ENCODE measurements at places on chromosomes 7 and 10. TPM values are rescaled to one million over a fixed set of nuclear protein-coding genes. Genes with fewer than 3 reads are reported as not detected.

AOC1 gene
- not detected for total RNA-seq

PCLO gene
- total RNA-seq, result not detected

LAMB1 gene
- not detected for total RNA-seq

DDX56 gene
- total RNA-seq, result 59.6 TPM

TFPI2 gene
- total RNA-seq, result not detected

GRCh38 chr10:59085711-59086502 is 90.5 kb upstream of the PHYHIPL start:
- H3K4me1 ChIP-seq, result no peaks in the 10 kb centered on the region
- no peaks in the 10 kb centered on the region for H3K36me3 ChIP-seq
- no peaks in the 10 kb centered on the region for H3K27me3 ChIP-seq
- DNase-seq, result no peak
- no peak overlapping the region for H3K27ac ChIP-seq

GRCh38 chr10:43110338-43111071 is 27.7 kb upstream of the CSGALNACT2 start:
- DNase-seq, result no peak
- H3K4me1 ChIP-seq, result peaks cover 29% of the 10 kb centered on the region
- no peak overlapping the region for H3K27ac ChIP-seq
- H3K4me3 ChIP-seq, result no peak overlapping the region
- H3K27me3 ChIP-seq, result no peaks in the 10 kb centered on the region
- no peaks in the 10 kb centered on the region for H3K36me3 ChIP-seq

GRCh38 chr10:95214369-95214768 is 20.3 kb downstream of the ACSM6 start:
- no peak overlapping the region for H3K27ac ChIP-seq
- H3K27me3 ChIP-seq, result peaks cover 19% of the 10 kb centered on the region
- H3K4me3 ChIP-seq, result no peak overlapping the region
- DNase-seq, result no peak
- H3K36me3 ChIP-seq, result no peaks in the 10 kb centered on the region

DNA sequence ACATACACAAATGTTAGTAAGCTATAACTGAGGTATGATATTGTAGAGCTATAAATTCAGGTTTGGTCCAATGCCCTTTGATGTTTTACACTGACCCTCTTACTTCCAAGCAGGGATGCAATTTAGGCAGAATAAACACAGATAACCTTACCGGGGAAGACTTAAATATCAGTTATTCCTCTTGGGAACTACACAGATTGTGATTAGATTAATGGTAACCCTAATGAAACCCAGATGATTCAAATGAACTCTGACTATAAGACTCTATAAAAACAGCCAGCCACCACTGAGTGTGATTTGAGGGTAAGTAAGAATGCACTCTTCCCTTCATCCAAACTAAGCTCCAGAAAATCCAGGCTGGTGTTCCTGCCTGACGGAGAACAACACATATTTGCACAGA is 891.1 kb downstream of the NXPH1 start:
- no peaks in the 10 kb centered on the region for H3K27me3 ChIP-seq
- no peak overlapping the region for H3K27ac ChIP-seq
- H3K4me1 ChIP-seq, result no peaks in the 10 kb centered on the region
- H3K4me3 ChIP-seq, result no peak overlapping the region
- no peak for DNase-seq

- no peak for DNase-seq
- H3K27me3 ChIP-seq, result no peaks in the 10 kb centered on the region
These were observed 60.7 kb downstream of the CNTNAP2 start for GRCh38 chr7:146177301-146177700.

DNA sequence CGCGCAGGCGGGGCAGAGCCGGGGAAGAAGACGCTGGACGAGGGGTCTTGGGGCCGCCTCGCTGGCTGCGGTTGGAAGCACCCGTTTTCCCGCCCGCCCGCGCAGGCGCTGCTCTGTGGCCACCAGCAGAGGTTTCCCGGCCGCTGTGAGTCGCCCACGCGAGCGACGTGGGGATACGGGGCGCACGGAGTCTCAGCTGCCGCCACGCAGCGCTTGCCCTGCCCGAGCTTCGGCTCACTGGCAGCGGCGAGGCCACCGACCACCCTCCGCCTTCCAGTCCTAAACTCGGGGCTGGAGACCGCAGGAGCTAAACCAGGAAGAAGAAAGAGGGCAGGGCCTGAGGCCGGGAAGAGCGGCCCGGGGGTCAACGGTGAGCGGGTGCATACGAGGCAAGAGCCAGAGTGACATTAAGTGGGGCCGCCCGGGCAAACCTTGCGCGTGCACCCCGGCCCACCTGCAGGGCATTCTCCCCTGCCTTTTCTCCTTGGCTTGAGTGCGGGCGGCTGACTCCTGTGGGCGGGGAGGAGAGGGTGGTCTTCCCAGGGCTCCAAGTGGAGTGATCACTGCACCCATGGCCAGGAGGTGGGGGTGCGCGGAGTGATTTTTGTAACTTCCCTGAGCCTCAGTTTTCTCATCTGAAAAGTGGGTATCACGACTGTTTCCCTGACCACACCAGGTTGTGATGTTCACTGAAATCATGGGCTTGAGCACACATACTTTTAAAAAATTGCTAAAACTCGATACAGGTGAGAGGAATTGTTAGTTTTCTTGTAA is 7.1 kb upstream of the EMX2 start:
- no peak overlapping the region for H3K4me3 ChIP-seq
- H3K27me3 ChIP-seq, result peaks cover 84% of the 10 kb centered on the region
- H3K27ac ChIP-seq, result no peak overlapping the region
- H3K4me1 ChIP-seq, result peaks cover 3% of the 10 kb centered on the region
- no peaks in the 10 kb centered on the region for H3K36me3 ChIP-seq

GRCh38 chr7:106126170-106126938 is 14.2 kb upstream of the SYPL1 start:
- H3K27me3 ChIP-seq, result peaks cover 30% of the 10 kb centered on the region
- H3K36me3 ChIP-seq, result no peaks in the 10 kb centered on the region
- peak overlapping the region; percentile 42 for H3K4me3 ChIP-seq
- DNase-seq, result peak; percentile 29
- H3K27ac ChIP-seq, result peak overlapping the region; percentile 1
- H3K4me1 ChIP-seq, result peaks cover 11% of the 10 kb centered on the region

- no peaks in the 10 kb centered on the region for H3K36me3 ChIP-seq
- H3K27me3 ChIP-seq, result no peaks in the 10 kb centered on the region
- H3K4me3 ChIP-seq, result no peak overlapping the region
- H3K4me1 ChIP-seq, result no peaks in the 10 kb centered on the region
- no peak overlapping the region for H3K27ac ChIP-seq
These were observed 26.9 kb downstream of the ENKUR start for GRCh38 chr10:24988831-24989640.

Data from activated CD4-positive, alpha-beta memory T cell treated with anti-CD3 and anti-CD28 coated beads, Interleukin-2, amount 10 ng/mL, durations not matched to agents 7 days and 5 days (primary cell).